ENCODE measurements at places on chromosomes 11 and 22.

DNA sequence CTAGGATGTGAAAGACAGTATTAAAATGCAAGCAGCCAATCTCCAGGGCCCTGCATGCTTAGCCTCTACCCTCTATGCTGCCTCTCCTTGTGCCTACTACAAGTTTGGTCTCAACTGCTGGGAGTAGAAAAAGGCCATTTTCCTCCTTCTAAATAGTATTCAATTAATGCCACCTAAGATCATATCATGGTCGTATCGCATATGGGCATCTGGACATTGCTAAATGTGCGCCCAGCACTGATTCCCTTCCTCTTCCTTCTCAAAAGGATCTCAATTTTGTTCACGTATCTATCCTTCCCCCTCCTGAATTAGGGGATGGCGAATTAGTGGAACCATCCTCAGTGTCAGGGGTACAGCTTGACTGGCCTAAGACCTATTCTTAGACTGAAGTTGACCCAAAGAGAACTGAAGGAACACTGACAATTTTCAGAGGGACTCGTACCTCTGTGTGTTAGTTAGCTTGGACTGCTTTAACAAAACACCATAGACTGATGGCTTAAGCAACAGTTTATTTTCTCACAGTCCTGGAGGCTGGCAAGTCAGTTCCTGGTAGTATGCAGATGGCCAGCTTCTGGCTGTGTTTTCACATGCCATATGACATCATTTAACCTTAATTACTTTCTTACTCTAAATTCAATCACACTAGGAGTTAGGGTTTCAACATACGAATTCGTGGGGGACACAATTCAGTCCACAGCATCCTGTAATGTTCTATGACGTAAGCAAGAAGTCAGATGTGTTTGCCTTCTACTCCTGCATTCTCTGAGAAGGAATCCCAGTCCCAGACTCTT, 8.5 kb upstream of the NUP50 start:
- no peak for DNase-seq

DNA sequence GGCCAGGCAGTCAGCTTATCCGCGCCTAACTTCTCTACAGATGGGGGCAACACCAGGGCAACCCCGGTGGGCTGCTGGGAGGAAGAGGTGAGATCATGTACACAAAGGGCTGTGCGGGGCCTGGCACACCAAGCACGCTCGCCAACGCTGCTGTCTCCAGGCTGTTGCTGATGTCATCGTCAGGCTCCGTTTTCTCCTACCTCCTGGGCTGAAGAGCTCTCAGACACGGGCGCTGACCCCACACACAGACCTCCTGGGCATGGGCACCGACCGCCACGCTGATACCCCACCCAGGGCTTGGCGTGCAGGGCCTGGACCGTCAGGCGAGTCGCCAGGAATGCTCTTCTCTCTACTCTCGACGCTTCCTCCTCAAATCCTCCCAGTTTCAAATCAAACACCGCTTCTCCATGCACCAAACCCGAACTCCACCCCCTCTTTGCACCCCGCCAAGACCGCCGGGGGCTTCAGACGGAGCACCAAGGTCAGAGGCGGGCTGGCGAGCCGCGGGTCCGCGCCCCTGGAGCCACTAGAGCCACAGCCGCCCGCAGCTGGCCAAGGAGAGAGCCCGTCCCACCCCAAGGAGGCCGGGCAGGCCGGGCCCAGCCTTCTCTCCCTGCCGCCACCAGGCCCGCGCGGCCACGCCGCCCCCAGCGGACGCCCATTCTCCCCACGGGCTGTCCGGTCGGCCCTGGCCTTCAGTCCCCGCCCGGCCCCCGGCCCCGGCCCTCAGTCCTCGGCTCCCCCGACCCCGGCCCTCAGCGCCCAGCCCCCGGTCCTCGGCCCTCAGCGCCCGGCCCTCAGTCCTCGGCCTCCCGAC, 772 bp downstream of the SBF1 start:
- DNase-seq, result no peak

- no peak for DNase-seq
Measured at GRCh38 chr11:67586568-67587250, 3.1 kb downstream of the GSTP1 start.

DNA sequence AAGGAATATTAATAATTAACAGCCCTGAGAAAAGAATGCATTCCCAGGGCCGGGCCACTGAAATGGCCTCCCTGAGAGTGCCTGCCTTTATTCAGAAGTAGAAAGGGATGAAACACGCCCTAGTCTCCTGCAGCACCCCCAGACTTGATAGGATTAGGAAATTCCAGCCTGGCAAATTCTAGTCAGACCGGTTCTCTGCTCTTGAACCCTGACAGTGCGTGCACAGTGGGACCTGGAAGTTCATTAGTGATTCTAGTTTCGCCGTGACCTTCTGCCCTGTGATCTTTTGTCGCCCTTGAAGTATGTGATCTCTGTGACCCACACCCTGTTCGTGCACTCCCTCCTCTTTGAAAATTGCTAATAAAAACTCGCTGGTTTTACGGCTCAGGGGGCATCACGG, 2.1 kb upstream of the GSTP1 start:
- no peak for DNase-seq

- no peak for DNase-seq
Measured at GRCh38 chr22:20967697-20968211, 699 bp downstream of the AIFM3 start.

DNA sequence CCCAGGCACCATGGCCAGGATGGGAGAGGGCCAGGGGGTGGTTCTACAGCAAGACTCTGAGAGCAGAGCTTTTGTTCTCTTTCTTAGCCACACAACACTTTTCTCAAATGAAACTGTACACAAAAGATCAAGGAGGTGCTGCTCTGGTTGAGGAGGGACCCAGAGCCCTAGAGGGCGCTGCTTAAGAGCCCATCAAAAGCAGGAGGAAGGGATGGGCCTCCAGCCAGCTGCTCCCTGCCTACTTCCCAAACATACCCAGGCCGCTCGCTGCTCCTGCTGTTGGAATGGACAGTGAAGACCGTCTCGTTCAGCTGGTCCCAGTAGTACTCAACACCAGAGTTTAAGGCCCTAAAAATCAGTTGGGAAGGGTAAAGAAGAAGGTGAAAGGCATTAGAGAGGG, 18.4 kb upstream of the CHRM4 start:
- no peak for DNase-seq

Data from CD8-positive, alpha-beta memory T cell (primary cell).